ENCODE measurements at places on chromosomes 1 and 21. TPM values are rescaled to one million over a fixed set of nuclear protein-coding genes. Genes with fewer than 3 reads are reported as not detected.

DNA sequence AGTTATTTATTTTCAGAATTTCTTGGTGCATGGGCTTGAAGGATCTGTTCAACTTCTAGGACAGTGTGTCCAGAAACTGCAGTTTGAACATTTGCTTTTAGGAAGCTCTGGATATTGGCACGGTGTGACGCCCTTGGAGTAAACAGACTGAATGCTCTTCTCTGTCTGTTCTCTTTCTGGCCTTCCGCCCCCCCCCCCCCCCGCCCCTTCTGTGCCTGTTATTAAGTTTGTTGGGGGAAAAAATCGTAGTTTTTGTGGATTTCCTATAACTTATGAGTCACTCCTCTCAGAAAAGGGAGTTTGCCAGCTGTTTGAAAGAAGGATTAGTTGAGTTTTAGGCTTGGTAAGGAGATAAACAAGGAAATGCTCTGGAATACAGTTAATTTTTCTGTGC is 1.2 kb downstream of the KCTD3 start:
- H3K27ac ChIP-seq: peak overlapping the region; percentile 47
- DNase-seq: peak; percentile 4
- peaks cover 14% of the 10 kb centered on the region for H3K4me1 ChIP-seq
- peak overlapping the region; percentile 84 for H3K4me3 ChIP-seq
- no peaks in the 10 kb centered on the region for H3K36me3 ChIP-seq

GRCh38 chr1:159827102-159827490 is 423 bp downstream of the SLAMF8 start:
- no peaks in the 10 kb centered on the region for H3K27me3 ChIP-seq
- no peak overlapping the region for H3K4me3 ChIP-seq
- peaks cover 62% of the 10 kb centered on the region for H3K4me1 ChIP-seq

DNA sequence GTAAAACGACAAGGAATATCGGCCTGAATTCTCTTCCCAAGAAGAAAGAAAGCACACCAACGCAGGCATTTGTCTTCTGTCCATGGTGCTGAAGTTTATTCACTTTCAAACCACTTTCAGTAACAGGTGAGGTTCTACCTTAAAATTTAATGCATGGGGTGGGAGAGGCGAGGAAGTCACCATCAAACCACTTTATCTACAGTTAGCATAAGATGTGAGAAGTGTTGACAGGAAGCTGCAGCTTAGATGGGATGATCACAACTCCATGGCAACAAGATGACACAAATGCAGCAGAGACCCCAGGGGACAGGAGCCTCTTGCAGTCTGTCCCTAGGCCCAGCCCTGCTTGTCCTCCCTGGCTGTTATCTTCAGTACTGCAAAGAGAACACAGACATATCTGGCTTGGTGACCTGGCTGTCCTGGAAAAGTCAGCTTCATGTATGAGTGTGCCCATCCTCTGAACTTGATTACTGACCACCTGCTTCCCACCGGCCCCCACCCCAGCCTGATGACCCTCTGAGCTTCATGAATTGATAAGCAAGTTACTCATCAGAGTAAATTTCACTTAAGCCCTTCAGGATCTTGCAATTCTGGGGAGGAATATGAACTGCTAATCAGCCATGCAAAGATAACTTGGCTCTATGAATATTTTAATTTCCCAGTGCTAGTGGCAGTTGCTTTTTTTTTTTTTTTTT is 1.8 kb downstream of the NPPA start:
- H3K27me3 ChIP-seq: no peaks in the 10 kb centered on the region
- H3K27ac ChIP-seq: no peak overlapping the region
- H3K4me3 ChIP-seq: no peak overlapping the region
- DNase-seq: no peak
- peaks cover 36% of the 10 kb centered on the region for H3K4me1 ChIP-seq
- peaks cover 54% of the 10 kb centered on the region for H3K36me3 ChIP-seq

DNA sequence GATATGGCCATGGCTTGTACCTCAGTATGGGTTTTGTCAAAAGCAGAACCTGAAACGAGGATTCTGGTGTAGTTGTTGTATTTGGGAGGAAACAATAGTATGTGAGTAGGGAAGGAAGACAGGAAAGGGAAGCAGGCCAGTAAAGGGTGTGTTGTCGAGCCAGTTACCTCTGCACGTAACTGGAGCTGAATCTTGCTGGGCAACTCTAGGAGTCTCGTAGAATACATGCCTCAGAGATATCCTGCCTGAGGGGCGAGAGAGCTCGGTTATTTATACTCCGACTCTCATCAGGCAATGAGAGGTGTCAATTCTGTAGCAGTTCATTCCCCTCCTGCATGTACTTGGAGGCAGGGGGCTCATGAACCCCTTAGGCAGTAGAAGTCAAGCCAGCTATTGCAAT is 45.9 kb upstream of the KIF26B start:
- H3K4me1 ChIP-seq: peaks cover 23% of the 10 kb centered on the region
- H3K4me3 ChIP-seq: no peak overlapping the region
- H3K27me3 ChIP-seq: no peaks in the 10 kb centered on the region
- no peak overlapping the region for H3K27ac ChIP-seq
- H3K36me3 ChIP-seq: no peaks in the 10 kb centered on the region
- DNase-seq: no peak

DNA sequence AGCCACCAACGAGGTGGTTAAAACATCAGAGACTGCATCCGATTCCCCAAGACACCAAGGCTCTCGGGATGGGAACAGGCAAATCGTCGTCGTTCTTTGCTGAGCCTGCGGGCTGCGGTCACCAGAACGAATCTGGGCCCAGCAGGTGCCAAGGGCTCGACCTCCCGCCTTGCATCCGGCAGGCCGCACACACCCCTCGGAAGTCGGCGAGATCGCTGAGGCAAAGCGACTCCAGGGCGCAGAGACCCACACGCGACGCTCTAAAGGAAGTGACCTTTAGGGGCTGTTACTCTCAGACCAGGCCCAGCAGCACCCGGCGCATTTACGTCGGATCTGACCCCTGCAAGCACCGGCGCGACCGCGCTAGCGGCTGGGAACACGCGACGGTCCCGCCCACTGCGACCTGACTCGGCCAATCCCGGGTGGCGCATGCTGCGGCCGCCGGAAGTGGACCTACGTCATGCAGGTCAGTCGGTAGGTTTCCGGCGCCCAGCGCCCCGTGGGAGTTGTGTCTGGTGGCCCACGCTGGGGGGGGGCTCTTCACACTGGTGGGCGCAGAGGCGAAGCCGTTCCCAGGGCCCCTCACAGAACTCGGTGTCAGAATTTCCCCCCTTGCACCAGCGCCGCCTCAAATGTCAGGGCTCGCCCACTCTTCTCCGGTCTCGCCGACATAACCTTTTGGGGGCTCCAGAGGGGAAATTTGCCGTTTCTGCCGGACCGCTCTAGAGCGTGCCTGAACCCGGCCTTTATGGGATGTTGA is 7.5 kb upstream of the PARK7 start:
- peak overlapping the region; percentile 76 for H3K4me3 ChIP-seq
- DNase-seq: peak; percentile 93
- H3K27ac ChIP-seq: peak overlapping the region; percentile 92
- H3K27me3 ChIP-seq: no peaks in the 10 kb centered on the region
- peaks cover 15% of the 10 kb centered on the region for H3K4me1 ChIP-seq

GRCh38 chr1:59814901-59815825 is at the start of gene HOOK1:
HOOK1 (plus strand) TSS chr1:59814949; CDS start chr1:59815118, 169 bp downstream.
- H3K4me1 ChIP-seq: peaks cover 8% of the 10 kb centered on the region
- H3K4me3 ChIP-seq: peak within 1 kb of the TSS; percentile 6
- no peak for DNase-seq
- H3K27me3 ChIP-seq: peaks cover 36% of the 10 kb centered on the region
- no peak within 1 kb of the TSS for H3K27ac ChIP-seq

GRCh38 chr21:42557420-42557819 is 43.8 kb downstream of the SLC37A1 start:
- H3K27me3 ChIP-seq: no peaks in the 10 kb centered on the region
- no peak overlapping the region for H3K27ac ChIP-seq
- no peaks in the 10 kb centered on the region for H3K4me1 ChIP-seq
- DNase-seq: no peak

DNA sequence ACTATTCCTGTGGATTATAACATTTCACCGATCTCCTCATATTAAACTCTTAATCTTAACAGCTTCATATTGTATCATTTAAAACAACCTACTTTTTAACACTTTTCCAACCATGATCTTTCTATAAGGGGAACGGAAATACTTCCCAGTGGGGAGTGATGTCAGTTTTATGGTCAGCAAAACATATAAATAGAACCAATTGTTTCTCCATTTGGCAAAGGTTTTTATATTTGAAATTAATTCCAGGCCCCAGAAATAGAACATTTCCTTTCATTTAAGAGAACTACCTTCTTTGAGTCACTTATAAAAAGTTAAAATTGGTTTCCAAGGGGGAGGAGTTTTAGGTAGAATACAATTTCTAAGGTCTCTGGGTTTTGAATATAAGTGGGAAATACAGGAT is 189.6 kb downstream of the TGFBR3 start:
- H3K4me1 ChIP-seq: peaks cover 9% of the 10 kb centered on the region
- H3K36me3 ChIP-seq: no peaks in the 10 kb centered on the region
- H3K27me3 ChIP-seq: no peaks in the 10 kb centered on the region
- no peak for DNase-seq

GRCh38 chr1:94490556-94490955 is 51.0 kb downstream of the F3 start:
- no peak overlapping the region for H3K4me3 ChIP-seq
- peaks cover 46% of the 10 kb centered on the region for H3K36me3 ChIP-seq
- no peaks in the 10 kb centered on the region for H3K27me3 ChIP-seq
- no peaks in the 10 kb centered on the region for H3K4me1 ChIP-seq

DNA sequence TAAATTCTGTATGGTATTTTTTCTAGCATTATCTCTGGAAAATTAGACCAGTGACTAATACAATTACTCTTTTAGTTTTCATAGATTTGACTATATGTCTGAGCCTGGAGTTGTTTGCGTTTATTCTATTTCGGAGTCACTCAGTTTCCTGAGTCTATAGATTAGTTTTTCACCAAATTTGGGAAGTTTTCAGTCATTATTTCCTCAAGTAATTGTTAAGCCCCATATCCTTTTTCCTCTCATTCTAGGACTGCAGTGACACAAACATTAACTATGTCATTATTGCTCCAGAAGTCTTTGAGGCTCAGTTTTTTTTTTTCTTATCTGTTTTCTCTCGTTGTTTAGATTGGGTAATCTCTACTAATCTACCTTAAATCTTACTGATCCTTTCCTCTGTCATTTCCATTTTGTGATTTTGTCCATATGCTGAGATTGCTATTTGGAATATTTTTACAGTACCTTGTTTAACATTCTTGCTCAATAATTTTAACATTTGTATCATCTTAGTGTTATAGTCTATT is 886.2 kb downstream of the LTN1 start:
- no peaks in the 10 kb centered on the region for H3K4me1 ChIP-seq
- DNase-seq: no peak
- H3K27ac ChIP-seq: no peak overlapping the region
- no peaks in the 10 kb centered on the region for H3K36me3 ChIP-seq

GRCh38 chr1:19644395-19644680 is 227 bp downstream of the NBL1 start:
- H3K27ac ChIP-seq: no peak overlapping the region
- no peak overlapping the region for H3K4me3 ChIP-seq
- H3K4me1 ChIP-seq: peaks cover 14% of the 10 kb centered on the region
- DNase-seq: no peak

DNA sequence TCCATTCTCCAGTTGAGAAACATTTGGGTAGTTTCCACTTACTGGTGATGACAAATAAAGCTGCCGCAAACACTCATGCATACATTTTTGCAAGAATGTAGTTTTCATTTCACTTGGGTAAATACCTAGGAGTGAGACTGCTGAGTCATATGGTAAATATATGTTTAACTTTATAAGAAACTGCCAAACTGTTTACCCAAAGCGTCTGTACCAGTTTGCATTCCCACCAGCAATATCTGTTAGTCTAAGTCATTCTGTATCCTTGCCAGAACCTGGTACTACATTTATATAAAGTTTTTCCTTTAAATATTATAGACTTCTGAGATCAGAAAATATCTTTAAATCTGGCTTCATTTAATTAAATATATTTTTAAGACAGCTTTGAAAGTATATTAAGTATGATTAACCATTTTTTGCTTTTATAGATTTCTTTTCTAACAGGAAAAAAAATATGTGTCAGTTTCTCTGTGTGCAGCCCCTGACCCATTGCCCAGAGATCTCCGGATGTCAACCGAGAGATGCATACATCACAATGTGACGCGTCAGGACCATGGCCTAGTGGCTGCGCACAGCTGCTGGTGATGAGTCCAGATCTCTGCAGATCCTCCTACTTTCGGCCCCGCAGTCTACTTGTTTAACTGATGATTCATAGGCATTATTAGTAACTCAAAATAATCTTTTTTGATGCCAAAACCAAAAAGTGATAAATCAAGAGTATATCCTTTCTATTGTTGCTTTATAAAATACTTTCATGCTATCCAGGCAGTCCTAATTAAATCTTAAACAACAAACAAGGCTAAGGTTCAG is 227.1 kb upstream of the MAP1LC3C start:
- no peak overlapping the region for H3K4me3 ChIP-seq
- H3K36me3 ChIP-seq: no peaks in the 10 kb centered on the region
- no peak overlapping the region for H3K27ac ChIP-seq
- no peak for DNase-seq
- H3K4me1 ChIP-seq: no peaks in the 10 kb centered on the region

DNA sequence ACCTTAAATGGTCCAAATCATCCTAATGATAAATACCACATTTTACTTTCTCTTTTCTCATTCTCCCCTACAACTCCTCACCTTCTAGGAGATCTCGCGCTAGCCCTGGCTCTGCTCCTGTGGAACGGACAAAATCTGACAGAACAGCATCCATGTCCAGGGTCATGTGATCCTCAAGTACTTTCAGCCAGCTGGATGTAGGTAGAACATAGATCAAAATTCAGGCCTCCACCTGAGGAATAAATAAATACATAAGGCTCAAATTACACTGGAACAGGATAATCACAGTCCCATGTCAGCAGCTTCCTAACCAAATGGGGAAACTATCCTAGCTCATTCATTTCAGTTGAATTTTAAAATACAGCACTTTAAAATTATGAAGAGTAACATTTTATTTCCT is 33.2 kb downstream of the OTUD7B start:
- DNase-seq: no peak
- no peaks in the 10 kb centered on the region for H3K36me3 ChIP-seq
- peaks cover 63% of the 10 kb centered on the region for H3K27me3 ChIP-seq
- no peak overlapping the region for H3K27ac ChIP-seq
- no peak overlapping the region for H3K4me3 ChIP-seq

Gene ADAMTS1
- polyA plus RNA-seq: not detected

Gene IL20
- polyA plus RNA-seq: not detected

Gene AIRE
- not detected for polyA plus RNA-seq

Gene DCST1
- polyA plus RNA-seq: not detected

Measured in CD14-positive monocyte (primary cell).